Smooth muscle cell of the coronary artery (primary cell): ENCODE measurements at places on chromosomes 3 and 15. TPM values are rescaled to one million over a fixed set of nuclear protein-coding genes. Genes with fewer than 3 reads are reported as not detected.

The SH3GL3 gene
- not detected in 2 replicates for total RNA-seq

The MST1R gene
- total RNA-seq = 0.35 and 0.45 TPM in 2 replicates

The GOLGA8O gene
- 0.60 and 1.2 TPM in 2 replicates for total RNA-seq

The GOLGA8Q gene
- total RNA-seq = 1.1 and 3.5 TPM in 2 replicates

The MYZAP gene
- 0.35 TPM in 1 of 2 replicates, not detected in the other for total RNA-seq

The MEIS2 gene
- total RNA-seq = 57.7 and 68.4 TPM in 2 replicates

The NR1I2 gene
- 0.08 TPM in 1 of 2 replicates, not detected in the other for total RNA-seq

The SLC9C1 gene
- 0.70 and 0.75 TPM in 2 replicates for total RNA-seq

The DAZL gene
- total RNA-seq = not detected in 2 replicates

The HTR3E gene
- total RNA-seq = not detected in 2 replicates

The ITIH4 gene
- total RNA-seq = 0.82 and 1.1 TPM in 2 replicates

The AADACL2 gene
- not detected in 2 replicates for total RNA-seq

The CASR gene
- total RNA-seq = under 0.01 TPM in 1 of 2 replicates, not detected in the other

The TRPM1 gene
- not detected in 2 replicates for total RNA-seq

The XCR1 gene
- 0.23 TPM in 1 of 2 replicates, not detected in the other for total RNA-seq

The PLSCR5 gene
- total RNA-seq = not detected in 2 replicates

The GOLGA6D gene
- not detected in 2 replicates for total RNA-seq
